Activated naive CD4-positive, alpha-beta T cell treated with Interleukin-2 at 50 U/mL for 16 hours (primary cell): ENCODE measurements at places on chromosomes 12 and 14.

- no peak for DNase-seq
These were observed 17.6 kb upstream of the PEX5 start for GRCh38 chr12:7171854-7172253.

- DNase-seq = peak; percentile 74
These were observed 3.2 kb upstream of the SYNE3 start for GRCh38 chr14:95519699-95520098.

- no peak for DNase-seq
These were observed 63.2 kb upstream of the GALNT9 start for GRCh38 chr12:132392389-132393244.

DNA sequence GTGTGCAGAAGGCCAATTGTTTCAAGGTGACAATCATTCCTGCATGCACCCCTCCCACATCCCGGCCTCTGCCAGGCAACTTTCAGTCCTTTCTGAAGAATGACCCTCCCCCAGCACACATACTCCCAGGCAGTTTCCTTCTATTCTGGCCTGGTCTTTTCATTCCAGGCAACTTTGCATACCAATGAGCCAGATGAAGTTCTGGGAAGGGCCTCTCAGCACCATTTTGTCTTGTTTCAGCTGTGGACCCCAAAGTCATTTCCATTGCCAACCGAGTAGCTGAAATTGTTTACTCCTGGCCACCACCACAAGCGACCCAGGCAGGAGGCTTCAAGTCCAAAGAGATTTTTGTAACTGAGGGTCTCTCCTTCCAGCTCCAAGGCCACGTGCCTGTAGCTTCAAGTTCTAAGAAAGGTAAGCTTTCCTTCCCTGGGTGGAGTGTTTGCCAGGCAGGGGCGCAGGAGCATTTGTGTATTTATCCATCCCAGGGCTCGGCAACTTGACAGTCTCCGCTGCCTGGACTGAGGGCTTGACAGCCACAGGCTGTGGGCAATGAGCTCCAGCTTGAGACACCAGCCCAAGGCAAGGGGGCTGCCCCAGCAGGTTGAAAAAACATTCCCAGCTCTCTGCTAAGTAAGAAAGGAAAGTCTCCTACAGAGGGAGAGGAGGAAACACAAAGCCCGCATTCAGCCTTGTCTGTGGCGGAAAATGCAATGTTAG is 16.4 kb downstream of the BCL2L14 start:
- DNase-seq = no peak

DNA sequence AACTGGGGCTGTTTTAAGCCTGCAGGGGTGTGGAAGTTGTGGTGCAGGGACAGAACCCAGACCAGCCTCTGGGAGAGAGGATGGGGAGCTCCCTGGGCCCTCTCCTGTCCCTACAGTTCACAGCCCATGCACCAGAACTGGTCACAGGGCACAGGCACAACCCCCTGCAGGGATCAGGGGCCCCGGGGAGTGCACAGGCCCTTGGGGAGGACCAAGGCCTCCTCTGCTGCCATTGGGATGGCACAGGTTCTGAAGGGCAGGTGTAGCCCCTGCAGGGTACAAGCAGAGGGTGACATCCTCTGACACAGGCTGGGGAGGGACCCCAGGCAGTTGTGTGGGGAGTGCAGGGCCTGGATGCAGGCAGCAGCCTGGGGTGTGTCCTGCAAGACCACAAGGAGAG is 66.4 kb upstream of the SFSWAP start:
- no peak for DNase-seq

- no peak for DNase-seq
These were observed 40.1 kb upstream of the LRRK2 start for GRCh38 chr12:40184493-40185302.

DNA sequence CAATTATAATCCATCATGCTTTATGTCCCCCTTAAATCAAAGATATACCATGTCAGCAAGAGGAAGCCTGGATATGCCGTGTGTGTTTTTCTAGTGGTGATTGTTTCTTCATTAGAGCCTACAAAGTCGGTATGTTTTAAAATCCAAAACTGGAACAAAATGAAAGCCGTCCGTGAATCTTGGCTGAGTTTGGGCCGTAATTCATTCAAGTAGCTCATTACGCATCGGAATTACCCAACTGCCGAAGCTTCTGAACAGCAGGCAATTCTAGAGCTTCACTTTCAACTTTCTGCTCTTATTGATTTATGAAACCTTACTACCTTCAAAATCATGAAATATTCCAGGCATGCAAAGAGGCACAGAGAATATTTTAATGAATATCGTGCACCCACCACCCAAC is 224.7 kb downstream of the AACS start:
- DNase-seq = no peak

DNA sequence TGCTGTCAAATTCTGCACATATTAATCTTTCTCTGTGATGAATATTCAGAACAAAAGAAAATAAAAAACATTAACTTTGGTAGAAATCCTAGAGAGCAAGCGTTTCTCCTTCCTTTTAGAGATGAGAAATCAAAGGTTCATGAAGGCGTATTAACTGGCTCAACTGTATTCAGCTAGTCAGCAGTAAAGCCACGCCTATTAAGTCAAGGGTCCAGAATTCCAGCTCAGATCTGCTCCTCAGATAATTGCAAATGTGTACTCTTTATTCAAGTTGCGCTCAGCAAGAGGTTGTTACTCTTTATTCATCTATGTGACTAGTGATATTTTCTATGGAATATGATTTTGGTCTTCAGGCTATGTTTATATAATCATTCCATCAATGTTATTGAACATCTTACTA is 13.1 kb upstream of the POC1B start:
- DNase-seq = no peak

DNA sequence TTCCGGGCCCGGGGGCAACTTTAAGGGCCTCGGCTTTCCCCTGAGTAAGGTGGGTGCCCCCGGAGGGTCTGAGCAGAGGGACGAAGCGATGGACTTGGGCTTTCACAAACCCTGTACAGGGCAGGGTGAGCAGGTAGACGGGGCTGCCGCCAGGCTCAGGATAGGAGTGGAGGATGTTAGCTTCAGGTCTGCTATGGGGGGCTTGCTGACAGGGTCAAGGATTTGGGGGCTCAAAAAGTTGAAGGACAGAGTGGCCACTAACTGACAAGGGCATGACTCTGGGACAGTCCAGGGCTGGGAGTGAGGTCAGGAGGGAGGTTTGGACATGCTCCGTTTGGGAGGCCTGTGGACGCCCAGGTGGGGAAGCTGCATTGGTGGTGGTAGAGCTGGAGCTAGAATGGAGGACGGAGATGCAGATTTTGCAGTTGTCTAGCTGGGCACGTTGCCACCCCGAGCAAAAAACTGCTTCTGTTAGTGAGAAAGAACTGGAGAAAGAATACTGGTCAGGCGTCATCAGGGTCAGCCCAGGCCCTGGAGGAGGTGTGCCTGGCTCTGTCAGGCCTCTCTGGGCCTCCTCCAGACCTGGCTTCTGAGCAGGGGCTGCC is 113.3 kb downstream of the ADGRD1 start:
- no peak for DNase-seq

DNA sequence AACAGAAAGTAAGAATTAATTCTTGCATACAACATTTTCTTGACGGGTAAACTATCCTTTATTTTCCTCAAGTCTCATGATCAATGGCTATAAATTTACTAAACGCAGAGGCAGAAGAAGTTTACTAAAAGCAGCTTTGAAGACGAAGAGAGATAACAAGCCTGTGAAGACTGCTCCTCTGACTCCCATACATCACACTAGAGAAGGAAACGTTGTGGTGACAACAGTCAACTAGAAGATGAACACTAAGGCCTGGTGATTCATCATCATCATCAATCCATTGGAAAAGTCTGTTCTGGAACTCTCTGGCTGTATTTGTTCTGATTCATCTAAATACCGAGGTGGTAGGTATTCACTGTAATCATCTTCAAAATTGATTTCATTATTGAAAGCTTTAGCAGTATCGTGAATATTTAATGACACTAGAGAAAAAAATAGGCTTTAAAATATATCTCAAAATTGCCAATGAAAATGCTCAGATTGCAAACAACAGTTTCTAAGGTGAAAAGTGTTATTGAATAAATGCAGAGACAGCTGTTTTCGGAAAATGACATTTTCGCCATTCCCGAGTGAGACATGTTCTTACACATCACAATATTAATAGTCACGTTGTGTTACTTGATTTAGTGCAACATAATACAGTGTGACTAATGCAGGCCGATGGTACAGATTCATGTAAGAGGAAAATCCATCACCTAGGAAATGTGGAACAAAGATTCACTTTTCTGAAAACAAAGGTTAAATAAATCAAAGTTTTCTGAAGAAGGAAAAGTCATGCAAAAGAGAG is 260.5 kb downstream of the C12orf50 start:
- no peak for DNase-seq

DNA sequence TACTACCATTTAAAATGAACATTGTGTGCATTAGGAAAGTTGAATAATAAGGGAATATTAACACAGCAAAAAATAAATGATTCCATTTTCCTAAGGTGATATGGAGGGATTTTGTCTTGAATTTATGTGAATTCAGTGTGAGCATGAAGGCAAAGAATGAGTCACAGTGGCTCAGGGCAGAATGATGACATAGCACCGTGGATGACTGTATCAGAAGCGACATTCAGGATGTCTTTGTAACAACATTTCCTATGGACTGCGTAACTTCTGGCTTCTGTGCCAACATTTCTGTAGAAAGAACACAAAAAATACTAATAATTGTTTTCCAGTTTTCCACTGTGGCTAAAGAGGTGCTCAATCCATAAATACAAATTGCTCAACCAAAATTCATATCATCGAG is 54.6 kb downstream of the TTC8 start:
- no peak for DNase-seq

- DNase-seq = no peak
These were observed 132.7 kb downstream of the SLC41A2 start for GRCh38 chr12:104825408-104825807.

DNA sequence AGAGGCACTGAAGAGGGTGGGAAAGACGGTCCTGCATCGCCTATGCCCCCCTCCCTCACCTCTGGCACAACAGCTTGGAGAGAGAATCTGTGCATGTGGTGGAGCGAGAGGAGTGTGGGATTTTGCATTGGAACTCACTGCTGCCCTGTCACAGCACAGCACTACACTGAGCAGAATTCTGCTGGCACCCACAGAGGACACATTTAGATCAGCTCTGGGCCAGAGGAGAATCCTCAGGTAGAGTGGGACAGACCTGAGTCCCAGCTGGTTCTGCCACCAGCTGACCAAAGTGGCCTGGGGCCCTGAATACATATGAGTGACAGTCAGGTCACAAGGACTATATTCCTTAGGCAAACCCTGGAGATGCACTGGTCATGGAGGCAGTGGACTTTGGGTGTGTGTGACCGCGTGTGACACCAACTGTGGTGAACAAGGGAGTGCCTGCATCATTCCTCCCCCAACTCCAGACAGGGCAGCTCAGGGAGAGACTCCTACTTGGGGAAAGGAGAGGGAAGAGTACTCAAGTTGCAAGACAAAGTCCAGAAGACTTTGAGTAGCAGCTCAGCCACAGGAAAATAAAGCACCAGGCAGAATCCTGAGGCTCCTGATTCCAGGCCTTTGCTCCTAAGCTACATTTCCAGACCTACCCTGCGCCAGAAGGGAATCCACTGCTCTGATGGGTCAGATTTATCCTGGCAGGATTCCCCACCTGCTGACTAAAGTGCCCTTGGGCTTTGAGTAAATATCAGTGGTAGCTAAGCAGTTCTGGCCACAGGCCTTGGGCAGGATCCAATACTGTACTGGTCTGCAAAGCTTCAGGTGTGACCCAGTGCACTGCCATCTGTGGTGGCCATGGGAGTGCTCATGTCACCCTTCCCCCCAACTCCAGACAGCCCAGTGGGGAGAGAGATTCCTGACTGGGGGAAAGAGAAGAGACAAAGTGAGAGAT is 10.6 kb upstream of the ACOT1 start:
- no peak for DNase-seq

DNA sequence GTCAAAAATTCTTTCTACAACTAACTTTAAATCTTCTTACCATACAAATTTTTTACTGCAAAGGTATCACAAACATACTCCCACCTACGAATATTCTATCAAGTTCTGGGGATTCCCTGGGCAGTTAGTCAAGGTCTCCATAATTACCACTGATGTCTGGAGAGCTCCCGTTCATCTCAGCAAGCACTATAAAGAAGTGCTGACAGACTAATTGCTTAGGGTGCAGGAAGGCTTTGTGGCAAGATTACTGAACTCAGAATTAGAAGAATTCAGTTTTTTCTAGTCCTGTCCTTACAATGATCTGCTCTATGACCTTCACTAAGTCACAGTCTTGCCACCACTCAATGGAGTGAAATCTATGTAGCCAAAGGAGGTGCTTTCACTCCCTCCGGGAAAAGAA is 61.5 kb downstream of the DUSP16 start:
- no peak for DNase-seq

DNA sequence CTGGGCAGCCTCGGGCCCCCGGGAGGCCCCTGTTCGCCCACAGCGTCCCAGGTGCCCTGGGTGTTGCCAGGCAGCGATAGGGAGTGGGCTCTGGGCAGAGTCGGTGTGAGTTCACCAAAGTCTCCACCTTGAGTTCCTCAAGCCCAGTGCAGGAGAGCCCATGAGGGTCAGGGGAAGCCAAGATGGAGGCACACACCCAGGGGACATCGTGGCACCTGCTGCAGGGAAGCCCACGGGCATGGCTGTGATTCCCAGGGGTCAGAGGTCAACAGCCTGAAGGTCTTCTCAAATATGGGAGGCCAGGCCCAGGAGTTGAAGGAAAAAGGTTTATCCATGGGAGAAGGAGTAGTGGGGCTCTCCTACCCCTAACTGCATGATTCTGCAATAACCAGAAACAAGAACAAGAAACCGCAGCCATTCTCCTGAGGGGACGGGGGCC is 148.8 kb downstream of the ADGRD1 start:
- no peak for DNase-seq

DNA sequence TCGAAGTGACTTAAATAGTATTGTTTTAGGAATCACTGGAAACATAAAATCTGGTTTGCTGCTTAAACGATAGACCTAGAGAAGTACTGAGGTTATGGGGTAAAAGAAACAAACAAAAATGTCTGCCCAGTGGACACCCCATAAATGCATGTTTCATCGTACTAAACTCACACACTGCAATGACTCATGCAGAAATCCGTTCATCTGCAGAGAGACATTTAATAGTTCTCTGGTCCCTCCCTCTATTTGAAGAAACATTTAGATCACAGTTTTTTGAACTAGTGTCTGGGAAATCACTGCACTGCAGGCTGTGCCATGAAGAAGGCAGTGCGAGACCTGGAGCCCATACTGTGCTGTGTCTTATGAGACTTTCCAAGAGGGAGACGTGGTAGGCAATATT is 25.5 kb downstream of the SLC17A8 start:
- no peak for DNase-seq

DNA sequence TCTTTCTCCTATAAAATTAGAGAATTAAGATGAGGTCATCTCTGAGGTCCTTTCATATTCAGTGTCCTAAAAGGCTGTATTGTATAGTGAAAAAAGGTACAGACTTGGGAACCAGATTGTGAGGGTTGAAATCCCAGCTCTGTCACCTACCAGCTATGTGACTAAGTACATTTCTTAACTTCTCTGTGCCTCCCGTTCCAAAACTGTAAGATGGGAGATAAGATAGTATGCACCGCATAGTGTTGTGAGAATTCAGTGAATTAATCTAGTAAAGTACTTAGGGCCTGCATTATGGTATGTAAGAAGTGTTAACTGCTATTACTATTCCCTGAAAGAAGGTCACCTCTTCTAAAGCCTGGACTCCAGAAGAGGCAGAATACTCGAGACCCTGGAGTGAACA is 60.6 kb downstream of the GNG2 start:
- no peak for DNase-seq

GRCh38 chr12:3313675-3314663 is 177.0 kb upstream of the PRMT8 start:
- DNase-seq = no peak

- DNase-seq = peak; percentile 40
These were observed 2.8 kb upstream of the ARID2 start for GRCh38 chr12:45726603-45727300.

- DNase-seq = no peak
These were observed 52.6 kb upstream of the VPS33A start for GRCh38 chr12:122318607-122319605.

GRCh38 chr12:3278681-3279414 is 201.7 kb downstream of the TSPAN9 start:
- no peak for DNase-seq
